ENCODE measurements at places on chromosomes 3 and 15.

GRCh38 chr3:133377396-133377795 is 22.5 kb upstream of the BFSP2 start:
- DNase-seq: no peak

- no peak for DNase-seq
Measured at GRCh38 chr3:31552103-31552502, 19.4 kb downstream of the STT3B start.

DNA sequence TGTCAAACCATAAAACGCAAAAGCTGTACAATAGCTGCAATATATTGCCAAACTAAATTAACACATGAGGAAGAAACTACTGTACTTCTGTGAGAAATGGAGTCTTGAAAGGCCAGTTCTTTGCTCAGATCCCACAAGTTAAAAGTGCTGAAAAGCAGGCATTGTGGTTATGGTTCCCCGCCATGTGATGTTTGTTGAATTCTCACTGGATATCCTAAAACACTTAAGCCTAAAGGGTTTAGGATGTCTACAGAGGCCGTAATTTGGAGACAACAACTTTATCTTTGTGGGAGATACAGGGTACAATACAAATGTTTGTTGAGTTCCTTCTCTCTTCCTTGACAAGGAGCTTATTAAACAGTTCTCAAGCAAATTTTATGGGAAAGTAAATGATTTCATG is 53.2 kb downstream of the TMEM212 start:
- no peak for DNase-seq

DNA sequence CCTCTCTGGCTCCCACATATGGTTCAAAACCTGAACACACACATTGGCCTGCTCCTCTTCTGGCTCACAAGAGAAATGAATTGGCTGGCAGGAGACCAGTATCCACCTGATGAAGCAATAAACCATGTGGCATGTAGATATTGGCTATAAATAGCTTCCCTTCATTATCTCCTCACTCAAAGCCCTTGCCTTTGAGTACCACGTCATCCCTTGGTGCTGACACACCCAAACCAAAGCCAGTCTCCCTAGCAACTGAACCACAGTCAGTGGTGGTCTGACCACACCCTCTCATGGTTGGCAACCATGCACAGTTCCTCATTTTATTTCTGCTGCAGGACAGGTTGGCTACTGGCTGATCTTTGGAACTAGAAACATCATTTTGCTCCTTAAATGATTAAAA is 98.8 kb downstream of the ZNF621 start:
- no peak for DNase-seq

DNA sequence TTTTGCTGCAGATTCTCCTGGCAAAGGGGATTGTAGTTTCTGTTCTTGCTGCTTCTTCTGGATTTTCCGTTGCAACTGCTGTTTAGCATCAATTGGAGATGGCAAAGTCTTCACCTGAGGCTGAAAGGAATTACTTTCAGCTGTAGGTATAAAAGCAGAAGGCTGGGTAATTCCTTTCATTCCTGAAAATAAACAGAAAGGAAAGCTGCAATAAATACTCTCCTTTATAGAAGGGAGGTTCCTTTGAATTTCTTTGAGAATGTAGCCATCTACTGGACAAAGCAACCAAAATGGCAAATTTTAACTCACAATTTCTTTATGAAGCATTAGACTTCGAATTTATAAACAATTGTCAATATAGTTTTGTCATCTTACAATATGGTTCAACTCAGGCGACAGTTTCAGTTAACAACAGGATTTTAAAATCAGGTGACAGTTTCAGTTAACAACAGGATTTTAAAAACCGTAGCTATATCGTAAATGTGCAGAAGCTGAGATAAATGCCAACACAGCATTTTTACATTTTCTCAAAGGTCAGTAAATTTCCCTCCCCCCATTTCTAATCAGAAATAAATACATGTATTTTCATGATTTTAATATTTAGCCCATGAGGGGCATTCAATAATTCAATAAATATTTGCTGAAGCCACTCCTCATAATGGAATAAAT is 104.9 kb upstream of the NEDD4 start:
- no peak for DNase-seq

DNA sequence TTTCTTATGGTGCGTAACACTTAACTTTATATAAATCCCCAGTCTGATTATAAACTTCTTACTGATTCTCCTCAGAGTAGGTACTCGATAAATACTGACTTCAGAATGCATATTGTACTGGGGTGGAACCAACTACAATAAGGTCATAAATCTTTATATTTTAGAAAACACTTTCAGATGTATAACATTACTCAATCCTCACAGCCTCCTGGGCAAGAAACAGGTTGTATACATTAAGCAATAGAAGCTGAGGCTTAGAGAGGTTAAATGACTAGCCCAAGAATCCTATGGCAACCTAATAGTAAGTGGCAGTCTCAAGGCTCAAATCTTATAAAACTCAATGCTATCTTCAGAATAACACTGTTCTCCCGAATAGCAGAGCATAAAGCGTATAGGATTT is 9.1 kb downstream of the VPS13C start:
- DNase-seq: no peak

- DNase-seq: no peak
Measured at GRCh38 chr15:26972636-26973035, 1.7 kb downstream of the GABRG3 start.

GRCh38 chr3:187941848-187942194 is 196.6 kb upstream of the BCL6 start:
- DNase-seq: no peak

DNA sequence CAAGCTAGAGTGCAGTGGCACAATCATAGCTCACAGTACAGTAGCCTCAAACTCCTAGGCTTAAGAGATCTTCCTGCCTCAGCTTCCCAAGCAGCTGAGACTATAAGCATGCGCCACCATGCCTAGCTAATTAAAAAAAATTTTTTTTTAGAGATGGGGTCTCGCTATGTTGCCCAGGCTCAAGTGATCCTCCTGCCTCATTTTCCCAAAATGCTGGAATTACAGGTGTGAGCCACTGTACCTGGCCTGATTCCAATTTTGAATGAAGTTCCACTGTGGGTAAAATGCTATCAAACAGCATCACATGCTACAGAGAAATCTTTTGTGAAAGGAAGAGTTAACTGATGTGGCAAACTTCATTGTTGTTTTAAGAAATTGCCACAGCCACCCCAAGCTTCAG is 17.5 kb downstream of the ADPGK start:
- no peak for DNase-seq

- DNase-seq: no peak
Measured at GRCh38 chr3:133375403-133375745, 24.5 kb upstream of the BFSP2 start.

- DNase-seq: no peak
Measured at GRCh38 chr15:35519541-35520149, 26.3 kb downstream of the DPH6 start.

DNA sequence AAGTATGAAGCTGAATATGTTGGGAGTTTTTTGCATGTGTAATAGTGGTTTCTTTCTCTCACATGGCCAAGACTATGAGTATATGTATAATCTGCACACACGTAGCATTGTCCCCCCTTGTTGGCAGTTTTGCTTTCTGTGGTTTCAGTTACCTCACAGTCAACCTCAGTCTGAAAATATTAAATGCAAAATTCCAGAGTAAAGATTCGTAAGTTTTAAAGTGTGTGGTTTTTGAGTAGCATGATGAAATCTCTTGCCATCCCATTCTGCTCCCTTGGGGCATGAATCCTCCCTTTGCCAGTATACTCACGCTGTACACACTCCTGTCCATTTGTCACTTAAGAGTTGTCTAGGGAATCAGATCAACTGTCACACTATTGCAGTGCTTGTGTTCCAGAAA is 742.0 kb upstream of the CCDC54 start:
- no peak for DNase-seq

- DNase-seq: no peak
Measured at GRCh38 chr3:170539897-170540296, 46.0 kb downstream of the SLC7A14 start.

GRCh38 chr15:72184165-72184811 is 13.3 kb downstream of the GRAMD2A start:
- DNase-seq: no peak

- DNase-seq: no peak
Measured at GRCh38 chr15:74580538-74581350, 34.9 kb upstream of the CLK3 start.

- no peak for DNase-seq
Measured at GRCh38 chr3:115709931-115710330, 86.6 kb downstream of the GAP43 start.

- peak; percentile 11 for DNase-seq
Measured at GRCh38 chr3:190514413-190515153, 698 bp downstream of the IL1RAP start.

- peak; percentile 66 for DNase-seq
Measured at GRCh38 chr3:13650210-13651056, 101.5 kb downstream of the FBLN2 start.

- DNase-seq: no peak
Measured at GRCh38 chr3:65338571-65338970, 650.8 kb upstream of the ADAMTS9 start.

GRCh38 chr3:147705651-147706051 is 296.5 kb downstream of the ZIC1 start:
- DNase-seq: no peak

- DNase-seq: no peak
Measured at GRCh38 chr3:143330296-143330868, 210.8 kb downstream of the CHST2 start.

GRCh38 chr15:88624156-88624970 is 3.2 kb downstream of the AEN start:
- DNase-seq: no peak

DNA sequence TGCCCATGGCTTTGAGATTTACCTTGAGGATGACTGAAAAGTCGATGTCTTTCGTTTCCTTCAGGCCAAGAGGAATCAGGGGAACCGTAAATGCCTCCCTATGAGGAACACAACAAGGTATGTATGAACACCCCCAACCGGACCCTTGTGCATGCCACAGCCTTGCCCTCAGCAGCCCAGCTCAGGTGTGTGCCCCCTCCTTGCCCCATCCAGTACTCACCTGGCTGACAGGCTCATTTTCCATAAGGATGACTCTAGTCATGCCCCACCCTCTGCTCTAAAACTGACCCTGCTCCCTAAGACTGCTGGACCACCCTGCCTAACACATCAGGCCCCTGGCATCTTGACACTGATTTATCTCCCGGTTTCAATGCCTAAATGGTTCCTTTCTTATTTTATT is 270.0 kb downstream of the GOLGA6L6 start:
- DNase-seq: no peak

- no peak for DNase-seq
Measured at GRCh38 chr3:71277341-71277740, 306.2 kb downstream of the FOXP1 start.

- no peak for DNase-seq
Measured at GRCh38 chr3:182735672-182736071, 57.6 kb upstream of the ATP11B start.
